ENCODE measurements at places on chromosomes 12 and 14.

DNA sequence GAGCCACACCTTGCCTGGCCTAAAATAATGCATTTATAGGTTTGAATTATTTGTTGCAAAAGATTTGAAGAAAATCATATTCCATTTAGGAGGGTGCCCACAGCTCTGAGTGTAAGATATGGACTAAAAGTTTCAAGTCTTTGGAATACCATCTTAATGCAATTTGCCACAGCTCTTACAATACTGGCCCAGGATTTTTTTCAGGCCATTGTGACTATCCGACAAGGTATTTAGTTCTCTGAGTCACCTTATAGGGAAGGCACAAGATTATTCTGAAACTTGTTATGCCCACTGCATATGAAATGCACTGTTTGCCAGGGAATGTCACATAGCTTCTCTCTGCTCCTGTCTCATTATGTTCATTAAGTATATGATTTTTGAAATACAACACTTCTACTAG lies 29.6 kb upstream of the SLC6A13 start:
- no peak for DNase-seq

DNA sequence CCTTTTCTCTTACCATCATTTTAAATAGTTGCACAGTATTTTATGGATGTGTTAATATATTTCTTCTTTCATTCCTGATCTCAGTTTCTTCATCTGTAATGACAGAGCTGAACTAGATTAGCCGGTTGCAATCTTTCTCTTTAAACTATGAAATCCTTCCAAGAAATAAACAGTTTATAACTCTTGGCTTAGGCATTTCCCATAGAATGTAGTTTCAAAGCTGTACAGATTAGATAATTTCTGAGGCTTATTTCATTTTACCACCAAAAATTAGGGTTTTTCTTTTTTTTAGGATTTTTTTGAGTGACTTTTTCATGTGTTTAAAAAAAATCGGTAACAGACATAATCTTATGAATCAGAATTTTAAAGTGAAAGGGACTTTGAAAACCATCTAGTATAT lies 144.0 kb downstream of the RAD51B start:
- DNase-seq, result no peak

GRCh38 chr12:27179400-27180214 lies 64.5 kb upstream of the STK38L start:
- DNase-seq, result peak; percentile 35

DNA sequence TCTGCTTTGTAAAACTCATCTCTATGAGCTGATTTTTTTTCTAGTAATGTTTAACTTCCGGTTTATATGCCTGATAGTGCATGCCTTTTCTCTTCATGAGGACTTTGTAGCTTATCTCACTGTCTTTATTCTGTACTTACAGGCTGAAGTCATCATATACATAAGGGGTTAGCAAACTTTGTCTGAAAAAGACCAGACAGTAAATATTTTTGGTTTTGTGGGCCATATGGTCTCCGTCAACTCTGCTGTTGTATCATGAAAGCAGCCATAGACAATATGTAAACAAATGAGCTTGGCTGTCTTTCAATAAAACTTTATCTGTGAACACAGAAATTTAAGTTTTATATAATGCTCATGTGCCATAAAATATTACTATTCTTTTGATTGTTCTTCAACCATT lies 172.1 kb downstream of the GXYLT1 start:
- no peak for DNase-seq

GRCh38 chr12:96241431-96241830 lies 47.3 kb downstream of the ELK3 start:
- DNase-seq, result peak; percentile 20
